Breast epithelium (tissue), 4 donors: ENCODE measurements at places on chromosomes 11 and 22. TPM values are rescaled to one million over a fixed set of nuclear protein-coding genes. Genes with fewer than 3 reads are reported as not detected.

MYBPC3 gene
- total RNA-seq = under 0.01 TPM

CARD16 gene
- total RNA-seq = 3.7 TPM

AQP11 gene
- 1.8 TPM for total RNA-seq

SELENOM gene
- total RNA-seq = 485 TPM

SAA1 gene
- 818 TPM for total RNA-seq

NELL1 gene
- not detected for total RNA-seq

SCGB1C1 gene
- not detected for total RNA-seq

BDNF gene
- not detected for total RNA-seq

HSPB2 gene
- total RNA-seq = 1.2 TPM

MRGPRE gene
- not detected for total RNA-seq

CDC42BPG gene
- total RNA-seq = 5.9 TPM

CNTN5 gene
- total RNA-seq = not detected

MS4A7 gene
- total RNA-seq = 39.0 TPM

DDI1 gene
- not detected for total RNA-seq

TMA7B gene
- total RNA-seq = not detected

TKFC gene
- 26.9 TPM for total RNA-seq
